ENCODE measurements at places on chromosomes 4 and X.

GRCh38 chr4:134560728-134561127 is 359.1 kb upstream of the PABPC4L start:
- DNase-seq: no peak

DNA sequence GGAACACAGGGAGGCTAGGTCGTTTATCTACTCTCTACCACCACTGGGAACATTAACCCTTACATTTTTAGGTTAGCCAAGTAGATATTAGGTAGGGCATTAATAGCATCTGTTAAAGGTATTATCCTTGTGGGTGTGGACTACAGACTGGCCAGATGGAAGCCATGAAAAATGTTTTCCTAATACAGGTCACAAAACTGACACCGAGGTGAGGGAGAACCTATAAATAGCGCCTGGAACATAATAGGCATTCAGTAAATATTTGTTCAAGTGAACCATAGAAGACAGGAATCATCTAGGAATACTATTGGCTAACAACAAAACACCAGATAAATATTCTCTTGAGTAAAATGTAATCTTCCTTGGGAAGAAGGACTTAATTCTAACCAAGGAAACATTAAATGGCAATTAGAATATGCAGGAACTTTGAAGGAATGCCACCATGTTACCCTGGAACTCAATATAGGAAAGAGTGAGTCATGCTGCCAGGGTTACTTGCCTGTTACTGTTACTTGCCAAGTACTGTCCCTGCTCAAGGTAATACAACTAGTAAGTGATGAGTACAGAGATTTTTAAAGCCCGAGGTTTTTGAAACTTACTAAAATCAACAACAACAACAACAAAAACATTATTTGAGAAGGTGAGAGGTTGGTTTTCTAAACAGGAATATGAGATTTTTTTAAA is 79.0 kb downstream of the SOX3 start:
- no peak for DNase-seq

GRCh38 chr4:112251019-112251643 is 19.5 kb downstream of the AP1AR start:
- DNase-seq: no peak

DNA sequence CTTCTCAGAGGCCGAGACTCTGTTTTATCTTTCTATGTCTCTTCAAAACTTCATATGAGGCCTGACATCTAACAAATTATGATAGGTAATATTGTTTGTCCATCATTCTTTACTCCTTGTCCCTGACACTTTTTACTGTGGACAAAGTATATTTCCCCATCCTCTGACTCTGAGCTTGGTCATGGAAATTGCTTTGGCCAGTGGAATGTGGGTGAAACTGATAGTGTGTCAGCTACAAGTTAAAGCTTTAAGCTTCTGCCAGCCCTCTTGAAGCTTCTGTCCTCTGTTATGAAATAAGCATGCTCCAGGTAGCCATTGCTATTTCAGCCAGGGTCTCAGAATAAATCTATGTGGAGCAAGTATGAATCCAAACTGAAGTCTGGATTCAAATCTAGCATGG is 604.6 kb downstream of the BCOR start:
- DNase-seq: no peak

- no peak for DNase-seq
Measured at GRCh38 chr4:77728420-77728819, 90.7 kb downstream of the CNOT6L start.

GRCh38 chr4:113707048-113707447 is 54.5 kb downstream of the CAMK2D start:
- no peak for DNase-seq

DNA sequence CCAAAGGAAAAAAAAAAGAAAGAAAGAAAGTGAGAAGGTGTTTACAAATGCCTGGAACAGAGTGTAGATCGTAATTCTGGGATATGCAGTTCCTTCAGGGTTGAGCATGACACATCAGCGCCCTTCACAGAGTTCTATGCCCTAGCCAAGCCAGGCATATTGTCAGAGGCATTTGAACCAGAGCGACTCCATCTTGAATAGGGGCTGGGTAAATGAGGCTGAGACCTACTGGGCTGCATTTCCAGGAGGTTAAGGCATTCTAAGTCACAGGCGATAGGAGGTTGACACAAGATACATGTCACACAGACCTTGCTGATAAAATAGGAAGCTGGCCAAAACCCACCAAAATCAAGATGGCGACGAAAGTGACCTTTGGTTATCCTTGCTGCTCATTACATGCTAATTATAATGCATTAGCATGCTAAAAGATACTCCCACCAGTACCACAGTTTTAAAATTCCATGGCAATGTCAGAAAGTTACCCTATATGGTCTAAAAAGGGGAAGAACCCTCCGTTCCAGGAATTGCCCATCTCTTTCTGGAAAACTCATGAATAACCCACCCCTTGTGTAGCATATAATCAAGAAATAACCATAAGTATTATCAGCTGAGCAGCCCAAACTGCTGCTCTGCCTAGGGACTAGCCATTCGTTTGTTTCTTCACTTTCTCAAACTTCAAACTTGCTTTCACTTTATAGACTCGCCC is 23.5 kb upstream of the LRBA start:
- DNase-seq: no peak

- DNase-seq: no peak
Measured at GRCh38 chr4:118265312-118266144, 87.3 kb downstream of the PRSS12 start.

GRCh38 chrX:3545901-3546300 is 167.5 kb downstream of the PRKX start:
- DNase-seq: no peak

GRCh38 chrX:24298191-24298590 is 15.7 kb downstream of the SUPT20HL2 start:
- DNase-seq: no peak

GRCh38 chr4:188822698-188823097 is 683.5 kb downstream of the TRIML1 start:
- peak; percentile 26 for DNase-seq

DNA sequence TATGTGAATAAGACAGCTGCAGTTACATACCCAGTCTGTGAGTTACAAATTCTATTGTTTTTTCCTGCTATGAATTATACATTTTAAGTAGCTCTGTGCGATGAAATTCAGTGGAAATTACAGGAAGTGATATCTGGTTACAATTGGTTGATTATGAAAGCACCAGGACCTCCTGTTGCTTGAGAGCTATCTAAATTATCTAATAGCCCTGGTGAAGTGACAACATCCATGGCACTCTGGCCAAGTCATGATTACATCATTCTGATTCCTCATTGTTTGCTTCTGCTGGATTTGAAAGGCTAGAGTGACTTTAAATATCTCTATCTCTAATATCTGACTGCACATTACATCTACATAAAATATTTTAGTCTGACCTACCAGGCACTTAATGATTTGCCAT is 515.0 kb downstream of the CFAP47 start:
- DNase-seq: no peak

DNA sequence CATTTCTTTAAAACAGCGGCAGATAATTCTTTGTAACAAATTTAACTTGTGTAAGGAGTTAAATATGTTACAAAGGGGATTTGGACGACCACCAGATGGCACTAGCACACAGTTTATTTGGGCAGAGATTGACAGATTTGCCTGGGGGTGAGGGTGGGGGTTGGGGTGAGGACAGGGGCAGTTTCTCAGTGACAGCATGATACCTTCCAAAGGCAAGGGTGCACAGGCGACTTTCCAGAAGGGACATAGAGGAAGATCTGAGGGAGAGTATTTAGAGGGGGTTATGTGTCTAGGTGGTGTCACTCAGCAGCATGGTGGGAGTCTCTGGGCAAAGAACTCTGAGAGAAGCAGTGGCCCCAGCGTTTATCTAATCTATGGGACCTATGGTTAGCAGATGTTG is 9.6 kb upstream of the TMA16 start:
- DNase-seq: peak; percentile 62

DNA sequence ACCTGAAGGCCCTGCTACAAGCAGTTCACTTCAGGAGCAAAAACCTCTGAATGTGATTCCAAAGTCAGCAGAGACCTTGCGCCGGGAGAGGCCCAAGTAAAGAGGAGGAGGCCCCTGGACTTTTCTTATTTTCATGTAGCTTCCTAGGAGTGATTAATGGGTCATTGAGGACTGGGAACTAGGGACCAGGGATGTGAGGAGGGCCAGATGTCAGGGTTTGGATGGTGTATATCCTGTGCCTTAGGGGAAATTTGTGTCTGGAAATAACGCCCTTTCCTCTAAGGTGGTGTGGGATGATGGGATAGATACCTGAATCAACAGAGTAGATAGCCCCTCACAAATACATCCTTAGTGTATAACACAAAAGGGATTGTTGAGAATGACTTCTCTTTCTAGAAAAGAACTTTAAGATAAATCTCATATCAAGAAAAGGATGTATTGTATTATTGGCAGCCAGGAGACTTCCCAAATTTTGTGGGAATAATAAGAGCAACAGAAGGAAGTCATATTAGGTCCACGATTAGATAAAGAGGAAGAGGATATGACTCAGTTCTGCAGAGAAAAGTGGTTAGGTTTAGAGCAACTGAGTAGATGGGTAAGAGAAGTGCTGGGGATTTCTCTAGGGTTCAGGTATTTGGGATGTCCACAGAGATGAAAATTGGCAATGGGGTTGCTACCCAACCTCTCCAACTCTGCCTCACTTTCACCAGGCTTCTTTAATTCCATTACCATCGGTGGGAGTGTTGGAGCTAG is 1.1 kb downstream of the ITGB1BP2 start:
- no peak for DNase-seq

- no peak for DNase-seq
Measured at GRCh38 chr4:6250984-6251295, 18.7 kb upstream of the WFS1 start.

- DNase-seq: no peak
Measured at GRCh38 chr4:85126991-85127591, 160.6 kb upstream of the WDFY3 start.

- DNase-seq: peak; percentile 9
Measured at GRCh38 chrX:44244008-44244407, 99.5 kb downstream of the EFHC2 start.

GRCh38 chr4:72375073-72375736 is 193.8 kb downstream of the ADAMTS3 start:
- DNase-seq: no peak

- DNase-seq: no peak
Measured at GRCh38 chr4:13525606-13526281, 18.6 kb downstream of the NKX3-2 start.

GRCh38 chr4:77148078-77148477 is 8.9 kb upstream of the CCNG2 start:
- DNase-seq: no peak

GRCh38 chrX:73841337-73841736 is 278.3 kb downstream of the CHIC1 start:
- no peak for DNase-seq

DNA sequence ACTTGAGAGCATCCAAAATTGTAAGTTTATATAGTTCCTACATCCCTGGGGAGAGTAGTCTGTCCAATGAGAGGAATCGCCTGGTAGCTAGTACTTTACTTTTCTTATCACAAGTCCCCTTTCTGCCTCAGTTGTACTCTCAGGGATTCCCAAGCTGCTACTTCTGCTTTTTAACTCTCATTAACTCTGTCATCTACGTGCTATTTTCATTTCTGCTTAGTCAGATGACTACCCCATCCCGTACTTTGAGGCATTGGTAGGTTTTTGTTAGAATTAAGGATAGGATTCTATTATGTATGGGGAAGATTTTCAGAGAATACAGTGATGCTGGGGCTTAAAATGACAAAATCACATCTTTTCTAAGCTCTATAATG is 24.7 kb downstream of the RBPJ start:
- DNase-seq: no peak

DNA sequence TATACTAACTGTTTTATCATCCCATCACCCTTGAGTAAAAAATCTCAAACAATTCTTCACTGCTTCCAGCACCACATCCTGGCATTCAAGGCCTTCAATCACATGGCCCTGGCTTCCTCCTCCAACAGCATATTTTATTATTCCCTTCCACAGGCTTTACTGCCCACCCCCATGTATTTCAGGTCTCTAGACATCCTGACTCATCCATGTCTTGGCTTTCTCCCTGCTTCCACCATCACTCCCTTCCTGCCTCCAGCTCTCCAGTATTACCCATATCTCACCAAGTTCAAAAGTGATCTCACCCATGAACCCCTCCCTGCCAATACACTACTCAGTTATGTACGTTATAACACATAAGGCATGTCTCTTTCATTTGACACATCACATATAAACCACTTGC is 34.7 kb upstream of the PLAC1 start:
- DNase-seq: no peak

Measured in D341Med (cell line).